ENCODE measurements at places on chromosomes 5 and 9.

DNA sequence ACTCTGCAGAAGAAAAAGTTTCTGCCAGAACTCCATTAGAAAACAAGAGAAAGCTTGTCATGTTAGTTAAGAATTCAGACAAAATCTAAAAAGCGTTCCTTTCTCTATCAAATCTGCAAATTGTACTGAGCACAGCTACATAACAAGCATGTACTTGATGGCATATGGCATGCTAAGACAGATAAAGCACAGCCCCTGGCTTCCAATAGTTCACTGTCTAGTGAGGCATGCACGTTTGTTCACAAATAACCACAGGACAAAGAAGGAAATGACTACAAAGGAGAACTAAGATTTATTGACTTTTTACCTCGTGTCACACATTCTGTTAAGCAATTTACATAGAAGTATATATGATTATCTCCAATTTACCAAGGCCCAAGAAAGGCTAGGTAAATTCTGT is 518.2 kb upstream of the TLE4 start:
- DNase-seq: no peak

GRCh38 chr9:90559075-90560073 is 83.2 kb downstream of the DIRAS2 start:
- DNase-seq: no peak

DNA sequence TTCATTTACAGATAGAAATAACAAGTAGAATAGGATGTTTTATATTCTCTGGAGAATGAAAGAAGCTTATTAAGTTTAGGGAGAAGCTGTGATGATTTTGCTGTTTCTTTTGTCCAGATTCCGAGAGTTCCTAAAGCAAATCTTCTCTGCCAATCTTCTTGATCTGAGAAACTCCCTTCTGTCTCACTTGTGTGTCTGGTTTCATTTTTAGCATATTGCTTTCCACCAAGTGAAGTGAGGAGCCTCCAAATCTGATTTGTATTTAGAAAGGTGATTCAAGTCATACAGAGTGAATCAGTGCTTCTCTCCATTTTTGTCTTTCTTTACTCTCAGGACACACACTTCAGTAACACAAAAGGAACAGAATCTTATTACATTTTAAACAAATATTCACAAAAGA is 48.4 kb downstream of the STX17 start:
- no peak for DNase-seq

DNA sequence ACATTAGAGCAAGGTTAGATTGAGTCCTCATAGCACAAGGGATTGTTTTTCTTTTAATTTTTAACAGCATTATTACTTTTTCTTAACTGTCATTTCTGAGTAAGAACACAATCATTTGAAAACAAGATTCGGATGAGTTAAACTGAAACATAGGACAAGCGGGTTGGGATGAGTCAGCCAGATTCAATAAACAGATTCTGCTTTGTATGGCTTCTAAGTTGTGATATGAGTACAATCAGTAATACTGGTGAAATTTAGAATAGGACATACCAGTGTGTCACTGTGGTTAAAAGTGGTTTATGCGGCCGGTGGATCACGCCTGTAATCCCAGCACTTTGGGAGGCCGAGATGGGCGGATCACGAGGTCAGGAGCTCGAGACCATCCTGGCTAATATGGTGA is 364.3 kb upstream of the CDH10 start:
- no peak for DNase-seq

GRCh38 chr5:153658149-153658548 is 167.7 kb downstream of the GRIA1 start:
- no peak for DNase-seq

GRCh38 chr5:1593903-1594356 is 70.2 kb upstream of the LPCAT1 start:
- no peak for DNase-seq

All from activated CD4-positive, alpha-beta T cell treated with anti-CD3 and anti-CD28 coated beads for 4 hours (primary cell).